ENCODE measurements at places on chromosomes 7 and 10.
A peak's percentile ranks its signal among the peaks of the same experiment; 100 is the strongest.

DNA sequence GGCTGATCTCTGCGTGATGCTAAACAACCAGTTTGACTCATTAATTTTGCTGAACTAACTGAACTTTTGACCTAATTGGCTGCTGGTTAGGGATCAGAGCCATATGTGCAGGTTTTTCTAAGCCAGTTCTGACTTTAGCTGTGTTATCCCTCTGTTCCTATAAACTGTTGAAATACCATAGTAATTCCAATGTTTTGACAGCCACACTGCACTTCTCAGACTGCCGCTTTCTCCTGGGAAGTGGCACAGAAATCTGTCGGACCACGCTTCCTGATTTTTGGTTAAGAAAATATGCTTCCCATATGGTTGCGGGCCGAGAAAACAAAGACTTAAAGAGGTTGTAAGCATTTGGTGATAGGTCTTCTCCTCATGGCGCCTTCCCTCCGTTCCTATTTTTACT is 42.3 kb downstream of the TBXAS1 start:
- DNase-seq, result no peak

DNA sequence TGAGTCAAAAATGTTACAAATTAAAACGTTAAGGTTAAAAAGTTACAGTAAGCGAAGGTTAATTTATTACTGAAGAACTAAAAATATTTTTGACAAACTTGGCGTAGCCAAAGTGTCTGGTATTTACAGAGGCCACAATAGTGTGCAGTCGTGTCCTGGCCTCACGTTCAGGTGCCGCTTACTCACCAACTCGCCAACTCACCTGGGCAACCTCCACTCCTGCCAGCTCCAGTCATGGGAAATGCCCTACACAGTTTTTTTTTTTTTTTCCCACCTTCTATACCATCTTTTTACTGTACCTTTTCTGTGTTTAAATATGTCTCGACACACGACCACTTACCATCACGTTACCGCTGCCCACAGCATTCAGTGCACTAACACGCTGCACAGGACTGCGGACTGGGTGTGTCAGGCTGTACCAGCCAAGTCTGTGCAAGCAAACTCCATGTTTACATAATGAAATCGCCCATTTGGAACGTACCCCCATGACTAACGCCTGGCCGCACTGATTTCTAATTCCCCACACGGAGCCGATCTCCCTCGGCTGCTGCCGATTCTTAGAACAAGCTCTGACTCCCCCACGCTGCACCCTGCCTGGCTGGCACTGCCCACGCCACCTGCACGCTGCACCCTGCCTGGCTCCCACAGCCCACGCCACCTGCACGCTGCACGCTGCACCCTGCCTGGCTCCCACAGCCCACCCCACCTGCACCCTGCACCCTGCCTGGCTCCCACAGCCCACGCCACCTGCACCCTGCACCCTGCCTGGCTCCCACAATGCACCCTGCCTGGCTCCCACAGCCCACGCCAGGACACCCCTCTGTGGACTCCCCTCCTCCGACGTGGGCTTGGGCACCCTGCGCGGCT is 203.1 kb downstream of the ZMYND11 start:
- peak; percentile 96 for DNase-seq

DNA sequence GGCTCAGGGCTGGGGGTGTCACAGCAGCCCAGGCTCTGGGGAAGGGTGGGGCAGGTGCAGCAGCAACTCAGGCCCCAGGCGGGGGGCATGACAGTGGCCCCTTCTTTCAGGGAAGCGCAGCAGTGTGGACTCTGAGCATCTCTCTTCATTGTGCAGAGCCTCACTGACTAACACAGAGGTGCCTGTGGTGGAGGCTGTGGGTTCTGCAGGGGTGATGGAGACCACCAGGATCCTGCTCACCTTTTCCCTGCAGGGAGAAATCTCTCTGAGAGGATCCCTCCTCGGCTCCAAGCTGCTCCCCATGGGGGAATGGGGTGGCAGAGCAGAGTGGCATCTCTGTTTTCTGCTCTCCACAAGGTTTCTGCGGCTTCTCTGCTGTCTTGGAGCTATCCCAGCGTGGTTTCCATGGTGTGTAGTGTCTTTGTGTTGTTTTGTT is 37.8 kb upstream of the SHH start:
- DNase-seq, result no peak

DNA sequence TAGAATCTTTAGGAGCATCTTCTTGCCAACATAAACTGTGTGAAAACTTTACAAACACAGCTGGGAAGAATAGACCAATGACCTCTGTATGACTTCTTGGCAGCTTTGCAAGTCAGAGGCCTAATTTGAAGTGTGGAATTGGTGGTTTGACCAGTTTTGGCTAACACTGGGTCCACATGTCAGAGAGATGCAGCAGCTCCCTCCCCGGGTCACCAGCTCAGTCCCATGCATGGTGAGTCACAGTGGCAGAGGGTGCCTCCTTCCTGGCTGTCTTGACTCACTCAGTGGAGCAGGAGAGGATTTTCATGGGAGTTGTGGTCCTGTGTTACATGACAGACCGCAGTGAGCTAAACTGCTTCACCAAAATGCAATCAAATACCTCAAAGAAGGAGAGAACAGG is 8.2 kb upstream of the STARD3NL start:
- DNase-seq, result peak; percentile 67

- peak; percentile 60 for DNase-seq
Measured at GRCh38 chr7:73707045-73707631, 12.3 kb downstream of the STX1A start.

- no peak for DNase-seq
Measured at GRCh38 chr7:25923741-25924460, 228.1 kb upstream of the NFE2L3 start.

DNA sequence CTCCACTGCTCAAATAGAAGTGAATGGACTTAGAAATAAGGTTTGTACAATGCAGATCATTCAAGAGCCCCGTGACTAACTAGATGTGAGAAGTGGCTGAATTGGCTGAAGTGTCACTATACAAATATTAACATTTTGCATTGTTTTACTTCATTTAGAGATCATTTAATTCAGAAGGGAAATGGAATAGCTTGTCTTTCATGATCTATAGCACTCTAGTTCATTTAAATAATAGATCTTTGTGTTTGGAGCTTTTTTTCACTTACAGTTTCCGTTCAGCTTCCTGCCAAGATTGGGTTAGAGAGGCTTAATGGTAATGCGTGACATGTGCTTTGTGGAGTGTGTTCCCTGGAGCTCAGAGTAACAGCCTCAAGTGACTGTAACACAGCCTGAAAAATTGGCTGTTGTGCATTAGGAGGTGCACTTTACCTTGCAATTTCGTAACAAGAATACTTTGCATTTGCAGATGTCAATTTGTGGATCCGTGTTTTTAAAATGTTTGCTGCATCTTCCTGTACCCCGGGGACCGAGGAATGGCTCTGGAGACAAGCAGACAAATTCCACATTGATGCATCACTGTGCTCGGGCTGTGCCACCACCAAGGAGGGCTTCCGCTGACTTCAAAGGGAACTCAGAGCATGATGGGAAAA is 170.3 kb downstream of the NRP1 start:
- DNase-seq, result peak; percentile 19

DNA sequence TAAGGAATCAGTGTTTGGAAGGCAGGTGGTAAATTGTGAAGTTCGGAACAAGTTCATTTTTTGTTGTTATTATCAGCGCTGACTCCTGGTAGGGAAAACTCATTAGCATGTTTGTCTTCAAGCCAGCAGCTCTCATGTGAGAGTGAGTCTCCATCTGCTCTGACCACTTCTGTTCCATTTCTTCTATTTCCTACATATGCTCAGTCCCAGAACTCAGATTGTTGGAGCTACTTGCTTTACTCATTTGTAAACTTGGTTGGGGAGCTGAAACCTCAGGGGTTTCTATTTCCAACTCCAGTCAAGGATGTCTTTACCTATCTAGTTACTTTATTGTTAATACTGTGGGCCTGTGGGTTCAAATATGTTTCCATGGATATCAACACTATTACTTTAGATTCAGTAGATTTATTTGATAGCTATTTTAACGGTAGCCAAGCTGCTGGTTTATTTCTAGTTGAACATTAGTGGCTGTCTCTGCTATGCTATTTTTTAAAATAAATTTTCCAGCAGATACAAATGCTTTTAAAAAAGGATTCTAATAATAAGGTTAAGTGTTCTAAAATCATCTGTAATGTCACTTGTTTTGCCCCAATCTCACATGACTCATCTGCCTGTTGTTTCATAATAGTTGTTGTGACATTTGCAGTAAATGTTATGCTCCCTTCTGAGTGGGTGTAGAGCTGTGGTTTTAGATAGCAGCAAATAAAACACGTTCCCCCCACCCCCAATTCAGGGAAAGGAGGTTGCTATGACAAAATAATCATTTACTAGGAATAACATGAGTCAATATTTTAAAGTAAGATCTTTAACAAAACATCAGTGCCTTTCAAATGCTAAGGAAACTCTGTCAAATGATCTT is 143.3 kb downstream of the HDAC9 start:
- DNase-seq, result peak; percentile 44

DNA sequence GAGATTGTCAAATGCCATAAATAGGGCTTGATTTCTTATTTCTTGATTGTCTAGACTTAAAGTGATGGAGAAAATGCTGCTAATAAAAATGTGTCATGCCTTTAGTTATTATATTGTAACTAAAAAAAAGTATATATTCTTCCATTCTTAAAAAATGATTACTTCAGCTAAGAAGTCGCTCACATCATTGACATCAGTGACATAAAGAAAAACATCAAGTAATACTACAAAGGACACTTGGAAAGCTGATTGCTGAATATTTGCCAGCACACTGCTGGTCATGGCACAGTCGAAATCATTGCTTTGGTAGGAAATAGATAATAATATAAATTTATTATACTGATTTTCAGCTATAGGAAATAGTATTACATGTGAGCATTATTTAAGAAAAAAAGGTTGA is 62.6 kb downstream of the LOXL4 start:
- DNase-seq, result no peak

DNA sequence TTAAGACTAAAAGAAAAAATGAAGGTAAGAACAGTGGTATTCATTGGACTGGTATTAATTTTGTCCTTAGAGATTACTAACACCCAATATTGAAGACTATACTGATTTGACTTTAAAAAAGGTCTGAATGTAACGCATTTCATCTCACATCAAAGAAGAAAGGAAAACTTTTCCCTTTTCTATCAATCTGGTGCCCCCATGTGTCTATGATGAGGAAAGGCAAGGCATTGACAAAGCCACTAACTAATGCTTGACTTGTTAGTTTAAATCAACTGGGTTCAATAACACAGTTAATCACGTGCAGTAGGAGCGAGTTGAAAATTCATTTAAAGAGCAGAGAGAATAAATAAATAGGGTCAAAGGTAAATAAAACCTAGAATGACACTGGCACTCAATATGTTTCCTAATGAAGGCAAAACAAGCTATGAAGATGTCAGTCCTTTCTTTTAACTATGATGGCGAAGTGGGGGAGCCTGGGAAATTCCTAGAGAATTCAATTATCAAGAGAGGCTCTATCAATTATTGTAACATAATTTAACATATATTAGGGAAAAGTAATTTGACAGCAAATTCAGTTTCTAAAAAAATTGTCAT is 180.9 kb downstream of the ANK3 start:
- DNase-seq, result peak; percentile 56

GRCh38 chr7:12982178-12982577 is 294.7 kb downstream of the ARL4A start:
- DNase-seq, result no peak

DNA sequence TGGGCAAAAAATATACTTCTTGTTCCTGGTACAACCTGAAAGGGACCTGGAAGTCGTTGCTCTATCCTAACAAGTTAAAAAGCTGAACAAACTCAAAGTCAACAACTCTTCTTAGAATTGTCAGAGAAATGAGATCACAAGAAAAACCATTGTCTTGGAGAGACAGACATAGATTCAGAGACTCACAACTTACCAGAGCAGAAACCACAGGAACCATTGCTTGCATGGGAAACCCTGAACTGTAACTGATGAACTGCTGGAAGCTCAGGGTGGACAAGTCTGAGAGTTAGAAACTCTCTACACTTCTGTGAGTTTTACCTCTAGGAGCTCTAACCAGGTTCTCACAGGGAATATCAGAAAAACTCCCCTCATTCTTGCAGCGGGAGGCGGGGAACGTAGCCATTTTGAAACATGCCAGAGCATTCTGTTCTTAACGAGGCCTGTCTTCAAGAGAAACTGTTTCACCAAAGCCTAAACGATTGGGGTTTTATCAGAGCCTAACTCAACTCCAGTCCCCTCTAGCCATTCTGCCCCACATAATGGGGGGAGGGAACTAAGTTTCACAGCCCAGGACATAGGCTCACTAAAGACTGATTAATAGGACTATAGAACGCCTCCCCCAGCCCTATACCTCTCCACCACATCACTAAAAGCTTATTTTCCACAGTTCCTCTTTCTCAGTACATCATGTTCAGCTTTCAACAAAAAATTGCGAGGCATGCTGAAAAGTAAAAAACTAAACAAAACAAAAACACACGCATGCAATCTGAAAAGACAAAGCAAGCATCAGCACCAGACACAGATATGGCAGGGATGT is 12.0 kb upstream of the GSDME start:
- no peak for DNase-seq

- no peak for DNase-seq
Measured at GRCh38 chr10:69972981-69973397, 79.7 kb upstream of the MACROH2A2 start.

GRCh38 chr10:94217411-94217810 is 145.3 kb downstream of the NOC3L start:
- no peak for DNase-seq

GRCh38 chr10:74825371-74826141 is 844 bp upstream of the KAT6B start:
- DNase-seq, result no peak

GRCh38 chr7:68038621-68039314 is 1042.1 kb downstream of the TYW1 start:
- peak; percentile 9 for DNase-seq

DNA sequence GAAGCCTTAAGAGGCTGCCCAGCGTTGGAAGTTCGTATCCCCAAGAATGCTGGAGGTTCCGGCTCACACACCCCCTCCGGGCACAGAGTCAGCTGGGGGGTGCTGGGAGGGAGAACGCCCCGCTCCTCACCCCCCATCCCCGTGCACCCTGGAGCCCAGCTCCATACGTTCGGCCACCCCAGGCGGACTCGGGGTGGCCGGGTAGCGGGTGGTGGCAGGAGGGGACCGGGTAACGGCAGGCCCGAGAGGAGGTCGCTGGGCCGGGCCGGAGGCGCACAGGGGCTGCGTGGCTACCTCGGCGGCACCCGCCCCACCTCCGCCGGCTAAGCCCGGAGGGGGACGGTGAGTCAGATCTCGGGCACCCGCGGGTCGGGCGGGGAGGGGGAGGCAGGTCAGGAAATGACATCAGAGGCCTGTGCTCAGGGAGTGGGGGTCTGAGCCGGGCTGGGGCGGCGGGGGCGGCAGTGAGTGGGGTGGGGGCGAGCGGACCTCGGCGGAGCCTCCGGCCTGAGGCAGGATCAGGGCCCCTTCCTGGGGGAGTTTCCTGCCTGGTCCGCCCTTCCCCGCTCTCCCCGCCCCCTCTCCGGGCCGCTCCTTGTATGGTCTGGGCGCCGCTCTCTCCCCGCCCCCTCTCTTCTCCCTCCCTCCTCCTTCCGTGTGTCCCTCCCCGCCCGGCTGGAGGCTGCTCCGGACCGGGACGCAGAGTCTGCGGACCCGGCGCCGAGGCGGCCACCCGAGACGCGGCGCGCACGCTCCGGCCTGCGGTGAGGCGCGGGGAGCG is at the start of gene ZYX:
TSS of gene ZYX (plus strand) at position 700 of the 781 bp plus-strand sequence. CDS start 227 bp downstream, outside the sequence.
- DNase-seq, result peak; percentile 92
